CD4-positive, alpha-beta T cell (primary cell): ENCODE measurements at places on chromosomes 7 and 10.

GRCh38 chr10:90111671-90112070 is 410.3 kb downstream of the KIF20B start:
- DNase-seq, result no peak

GRCh38 chr10:80292607-80293239 is 3.3 kb upstream of the MAT1A start:
- no peak for DNase-seq

- DNase-seq, result no peak
Measured at GRCh38 chr7:41244246-41244645, 458.6 kb downstream of the INHBA start.

- DNase-seq, result no peak
Measured at GRCh38 chr10:58773341-58773740, 260.7 kb downstream of the BICC1 start.

GRCh38 chr7:91835826-91836368 is 44.6 kb downstream of the MTERF1 start:
- no peak for DNase-seq

GRCh38 chr10:92894081-92894655 is 45.8 kb downstream of the EXOC6 start:
- no peak for DNase-seq

- DNase-seq, result no peak
Measured at GRCh38 chr7:11379641-11380040, 406.0 kb downstream of the PHF14 start.

DNA sequence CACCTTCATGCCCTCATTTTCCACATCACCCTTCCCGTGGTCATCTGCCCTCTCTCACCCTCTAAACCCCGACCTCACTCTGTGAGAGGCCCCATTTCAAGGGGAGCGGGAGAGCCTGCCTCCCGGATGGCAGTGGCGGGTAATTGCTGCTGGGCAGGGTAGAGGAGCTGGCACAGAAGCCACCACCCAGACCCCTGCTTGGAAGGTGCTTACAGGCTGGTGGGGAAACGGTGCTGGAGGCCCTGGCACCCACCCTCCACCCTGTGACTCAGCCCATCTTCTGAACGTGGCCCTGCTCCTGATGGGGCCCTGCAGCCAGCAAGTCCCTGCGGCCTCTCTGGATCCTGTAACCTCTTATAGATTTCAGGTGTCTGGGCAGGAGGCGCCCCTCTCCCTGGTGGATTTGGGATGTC is 10.6 kb upstream of the PWWP2B start:
- DNase-seq, result no peak

- no peak for DNase-seq
Measured at GRCh38 chr10:60114765-60115586, 208.6 kb upstream of the CCDC6 start.

DNA sequence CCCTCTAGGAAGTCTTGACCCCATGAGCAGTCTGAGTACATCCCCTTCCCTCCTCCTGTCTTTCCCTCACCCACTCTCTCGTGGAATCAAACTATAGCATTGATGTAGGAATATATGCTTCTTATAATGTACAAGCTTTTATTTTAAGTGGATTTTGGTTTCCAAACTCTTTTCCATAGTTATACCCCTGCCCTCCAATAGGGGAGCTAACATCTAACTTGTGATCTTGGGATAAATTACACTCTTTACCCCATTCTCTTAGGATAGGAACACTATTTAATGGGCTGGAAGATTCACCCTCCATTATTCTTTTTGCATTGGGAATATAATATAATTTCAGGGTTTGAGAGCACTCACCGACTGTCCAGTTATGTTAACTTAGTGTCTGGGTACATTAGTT is 465.9 kb downstream of the GATA3 start:
- DNase-seq, result no peak
